ENCODE measurements at places on chromosomes 3 and 15. TPM values are rescaled to one million over a fixed set of nuclear protein-coding genes. Genes with fewer than 3 reads are reported as not detected.
A peak's percentile ranks its signal among the peaks of the same experiment; 100 is the strongest.

The BTLA gene
- total RNA-seq, result not detected

The SCAPER gene
- total RNA-seq, result 9.7 TPM

The HIGD2B gene
- not detected for total RNA-seq

The PCCB gene
- total RNA-seq, result 76.2 TPM

The MUSTN1 gene
- not detected for total RNA-seq

The CDHR4 gene
- not detected for total RNA-seq

The CHRD gene
- under 0.01 TPM for total RNA-seq

The ITIH1 gene
- total RNA-seq, result not detected

DNA sequence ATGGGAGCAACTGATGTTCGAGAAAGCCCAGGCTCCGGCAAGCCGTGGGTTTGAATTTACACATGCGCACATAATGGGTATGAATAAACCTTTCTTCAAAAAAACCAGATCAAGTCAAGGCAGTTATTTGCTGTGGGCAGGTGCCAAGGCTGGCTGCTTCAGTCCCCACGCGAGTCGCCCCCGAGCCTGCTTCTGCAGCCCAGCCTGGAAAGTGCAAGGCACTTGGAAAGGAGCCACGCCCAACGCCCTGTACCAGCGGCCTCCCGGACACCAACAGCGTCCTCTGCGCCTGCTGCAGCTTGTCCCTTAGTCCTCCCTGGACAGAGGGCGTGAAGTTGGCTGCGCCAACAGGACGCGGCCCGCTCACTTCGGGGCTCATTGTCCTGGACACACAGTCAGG, 68.9 kb downstream of the KLF15 start:
- no peak overlapping the region for H3K27ac ChIP-seq
- peaks cover 7% of the 10 kb centered on the region for H3K4me1 ChIP-seq
- H3K36me3 ChIP-seq, result no peaks in the 10 kb centered on the region
- peaks cover 9% of the 10 kb centered on the region for H3K27me3 ChIP-seq
- no peak overlapping the region for H3K4me3 ChIP-seq

GRCh38 chr3:57158813-57159738, 6.1 kb downstream of the IL17RD start:
- H3K4me1 ChIP-seq, result peaks cover 4% of the 10 kb centered on the region
- no peak overlapping the region for H3K4me3 ChIP-seq
- H3K36me3 ChIP-seq, result no peaks in the 10 kb centered on the region

DNA sequence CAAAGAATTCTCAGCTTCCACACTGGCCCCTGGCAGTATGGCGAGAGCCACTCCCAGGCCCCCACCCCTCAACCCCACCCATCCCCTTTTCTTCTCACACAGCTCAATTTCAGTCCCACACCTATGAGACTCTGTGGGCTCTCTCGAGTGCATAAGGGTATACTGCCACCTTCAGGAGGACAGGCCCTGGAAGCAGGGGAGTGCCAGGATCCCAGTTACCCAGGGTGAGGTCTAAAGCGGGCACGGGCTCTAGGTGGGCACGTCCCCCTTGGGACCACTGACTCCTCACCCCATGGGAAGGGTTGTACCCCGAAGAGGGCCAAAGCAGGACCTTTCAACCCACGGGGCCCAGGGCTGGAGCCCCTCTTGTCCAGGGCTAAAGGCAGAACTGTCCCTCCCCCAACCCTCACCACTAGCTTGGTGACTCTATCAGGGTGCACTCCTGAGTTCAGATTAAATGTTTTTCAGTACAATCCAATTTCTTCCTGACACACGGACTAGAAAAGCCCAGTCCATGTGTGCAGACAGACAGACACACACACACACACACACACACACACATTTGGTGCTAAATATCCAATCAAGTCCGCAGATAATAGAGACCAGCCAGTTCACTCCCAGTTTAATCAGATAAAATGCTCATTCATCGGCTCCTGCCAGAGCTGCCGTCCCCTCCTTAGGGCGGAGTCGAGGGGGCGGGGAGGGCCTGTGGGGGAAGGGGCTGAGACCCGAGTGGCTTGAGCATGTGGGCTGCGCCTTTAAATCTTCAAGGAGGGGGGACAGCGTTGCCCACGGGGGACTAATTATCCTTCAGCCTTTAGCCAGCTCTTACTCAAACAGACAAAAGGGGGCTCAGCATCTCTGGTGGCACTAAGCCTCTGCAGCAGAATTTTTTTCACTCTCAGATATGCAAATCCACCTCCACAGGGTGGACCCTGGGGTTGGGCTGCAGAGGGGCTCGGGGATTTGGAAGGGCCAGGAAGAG, 59.3 kb downstream of the CYP11A1 start:
- H3K27ac ChIP-seq, result no peak overlapping the region
- peak; percentile 52 for DNase-seq
- no peaks in the 10 kb centered on the region for H3K4me1 ChIP-seq
- no peak overlapping the region for H3K4me3 ChIP-seq

DNA sequence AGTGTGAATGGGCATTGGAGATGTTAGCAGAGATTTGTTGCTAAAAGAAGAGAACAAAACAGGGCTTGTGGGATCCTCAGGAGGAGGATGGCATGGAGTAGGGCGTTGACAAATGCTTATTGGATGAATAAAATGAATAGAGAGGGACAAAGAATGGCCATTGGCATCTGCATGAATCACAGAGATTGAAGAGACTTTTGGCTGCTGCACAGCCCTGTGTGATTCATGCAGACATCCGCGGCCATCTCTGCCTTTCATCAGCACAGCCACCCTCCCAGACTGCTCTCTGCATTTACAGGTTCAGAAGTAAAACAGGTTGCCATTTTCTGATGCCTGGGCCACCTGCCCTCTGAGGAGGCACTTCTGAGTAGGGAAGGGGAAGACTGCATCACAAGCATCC, 397.9 kb downstream of the EPHB1 start:
- H3K4me3 ChIP-seq, result no peak overlapping the region
- H3K36me3 ChIP-seq, result no peaks in the 10 kb centered on the region
- no peak for DNase-seq
- no peaks in the 10 kb centered on the region for H3K4me1 ChIP-seq

GRCh38 chr3:30458376-30459171, 147.8 kb upstream of the TGFBR2 start:
- no peaks in the 10 kb centered on the region for H3K27me3 ChIP-seq
- peaks cover 3% of the 10 kb centered on the region for H3K4me1 ChIP-seq
- H3K36me3 ChIP-seq, result no peaks in the 10 kb centered on the region
- no peak overlapping the region for H3K4me3 ChIP-seq
- no peak overlapping the region for H3K27ac ChIP-seq
- no peak for DNase-seq

DNA sequence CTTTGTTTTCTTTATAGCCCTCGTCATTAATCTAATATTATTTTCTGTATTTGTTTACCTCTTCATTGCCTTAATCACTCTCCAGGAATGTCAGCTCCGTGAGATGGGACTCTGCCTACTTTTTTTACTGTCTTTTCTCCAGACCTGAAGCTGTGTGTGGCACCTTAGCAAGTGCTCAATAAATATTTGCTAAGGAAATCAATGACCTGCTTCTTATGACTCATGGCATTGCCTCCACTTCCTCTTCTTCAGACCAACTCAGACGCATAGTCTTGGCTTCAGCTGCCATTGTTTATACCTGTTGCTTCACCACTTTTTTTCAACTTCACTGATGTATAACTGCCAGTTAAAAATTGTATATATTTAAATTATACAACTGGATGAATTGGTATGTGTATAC, 218.5 kb upstream of the CMC1 start:
- no peaks in the 10 kb centered on the region for H3K27me3 ChIP-seq
- no peak overlapping the region for H3K27ac ChIP-seq
- no peak overlapping the region for H3K4me3 ChIP-seq

DNA sequence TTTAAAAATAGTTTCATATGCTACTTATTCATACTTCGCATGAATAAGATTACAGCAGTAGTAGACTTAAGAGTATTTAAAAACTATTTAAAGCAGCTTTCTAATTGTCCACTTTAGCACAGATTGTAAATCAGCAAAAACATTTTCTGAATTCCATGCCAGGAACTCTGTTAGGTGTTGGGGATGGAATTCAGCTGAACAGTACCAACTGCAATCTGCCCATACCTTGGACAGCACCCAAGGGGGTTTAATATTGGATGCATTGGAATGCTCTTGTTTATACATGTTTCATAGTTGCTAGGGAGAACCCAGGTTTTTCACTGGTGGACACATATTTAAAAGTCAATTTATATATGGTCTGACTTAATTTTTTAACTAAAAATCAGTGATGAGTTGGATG, 74.8 kb downstream of the PPM1L start:
- no peaks in the 10 kb centered on the region for H3K27me3 ChIP-seq
- no peak overlapping the region for H3K27ac ChIP-seq
- H3K36me3 ChIP-seq, result no peaks in the 10 kb centered on the region
- DNase-seq, result no peak
- H3K4me3 ChIP-seq, result no peak overlapping the region

- no peaks in the 10 kb centered on the region for H3K36me3 ChIP-seq
Observed at GRCh38 chr15:83905556-83906273, 251.8 kb downstream of the ADAMTSL3 start.

DNA sequence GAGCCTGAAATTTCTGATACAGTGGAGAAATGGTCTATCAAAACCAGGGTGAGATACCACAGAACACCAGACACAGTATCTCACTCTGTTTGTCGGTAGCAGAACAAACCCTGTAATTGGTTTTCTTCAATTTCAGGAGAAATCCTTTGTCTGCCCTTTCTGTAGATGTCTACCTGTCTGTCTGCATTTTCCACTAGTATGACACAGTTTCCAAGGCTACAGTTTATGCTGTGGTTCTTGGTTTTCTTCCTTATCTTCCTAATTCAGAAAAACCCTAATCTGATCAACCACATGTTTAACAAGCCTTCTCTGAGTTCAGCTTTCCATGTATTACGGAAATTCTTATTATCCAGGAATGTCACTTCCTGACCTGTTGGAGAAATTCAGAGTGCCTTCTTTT, 70.8 kb downstream of the SCN11A start:
- peaks cover 4% of the 10 kb centered on the region for H3K4me1 ChIP-seq
- no peak overlapping the region for H3K4me3 ChIP-seq

GRCh38 chr3:133992381-133992780, 37.3 kb downstream of the SLCO2A1 start:
- H3K27me3 ChIP-seq, result peaks cover 1% of the 10 kb centered on the region
- no peak overlapping the region for H3K27ac ChIP-seq
- no peak overlapping the region for H3K4me3 ChIP-seq
- H3K4me1 ChIP-seq, result 0 out of 2 replicates have a peak, but pooled peaks cover 2% of the 10 kb centered on the region

DNA sequence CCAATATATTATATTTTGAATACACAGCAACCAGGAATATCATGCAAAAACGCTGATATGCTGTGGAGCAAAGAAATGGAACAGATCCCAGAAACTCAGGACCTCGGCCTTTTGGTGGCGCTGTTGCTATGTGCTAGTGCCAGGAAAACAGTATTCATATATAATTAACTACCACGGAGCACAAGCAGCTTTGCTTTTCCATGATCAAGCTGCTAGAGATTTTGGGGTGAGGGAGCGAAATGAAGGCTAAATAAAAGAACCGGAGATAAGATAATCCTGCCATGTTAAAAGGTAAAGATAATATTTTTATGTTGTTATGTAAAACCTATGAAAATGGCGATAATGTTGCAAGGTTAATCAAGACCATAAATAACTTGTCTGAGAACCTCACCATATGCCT, 157.7 kb upstream of the FAM3D start:
- H3K27me3 ChIP-seq, result no peaks in the 10 kb centered on the region
- H3K27ac ChIP-seq, result no peak overlapping the region
- peak; percentile 73 for DNase-seq
- H3K36me3 ChIP-seq, result no peaks in the 10 kb centered on the region

DNA sequence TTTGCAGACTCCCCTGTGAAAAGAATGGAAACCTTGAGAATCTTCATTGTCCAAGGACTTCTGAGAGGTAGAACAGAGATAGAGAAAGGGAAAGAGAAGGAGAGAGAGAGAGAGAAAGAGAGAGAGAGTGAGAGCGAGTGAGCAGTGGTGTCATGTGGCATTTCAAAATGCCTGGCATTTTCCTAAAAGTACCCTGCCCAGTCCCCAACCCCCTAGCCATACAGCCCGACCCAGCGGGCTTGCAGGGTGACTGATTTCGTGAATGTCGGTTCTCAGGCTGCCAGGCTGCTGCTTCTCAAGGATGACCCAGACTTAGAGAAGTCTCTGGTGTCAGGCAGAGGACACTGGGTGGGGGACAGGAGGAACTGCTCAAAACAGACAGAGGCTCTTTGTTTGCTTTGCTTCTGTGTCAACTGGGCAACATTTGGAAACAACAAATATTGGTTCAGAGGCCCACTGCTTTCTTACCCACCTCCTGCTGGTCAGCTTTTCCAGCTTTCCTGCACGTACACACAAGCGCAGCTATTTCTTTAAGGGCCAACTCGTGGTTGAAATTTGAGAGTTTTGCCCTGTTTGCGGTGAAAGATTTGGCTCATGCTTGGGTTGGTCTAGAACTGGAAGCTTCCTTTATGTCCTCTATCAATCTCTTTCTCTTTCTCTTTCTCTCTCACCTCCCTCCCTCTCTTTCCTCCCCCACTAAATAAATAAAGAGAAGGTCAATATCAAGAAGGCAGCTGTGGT, 3.7 kb upstream of the TF start:
- H3K4me3 ChIP-seq, result no peak overlapping the region
- no peaks in the 10 kb centered on the region for H3K4me1 ChIP-seq
- no peaks in the 10 kb centered on the region for H3K36me3 ChIP-seq
- peak; percentile 29 for DNase-seq

GRCh38 chr3:50304601-50305000, 1.2 kb upstream of the HYAL1 start:
- H3K27ac ChIP-seq, result no peak overlapping the region
- H3K27me3 ChIP-seq, result no peaks in the 10 kb centered on the region
- H3K36me3 ChIP-seq, result no peaks in the 10 kb centered on the region

GRCh38 chr3:159008401-159008800, 206.5 kb downstream of the MFSD1 start:
- H3K27me3 ChIP-seq, result no peaks in the 10 kb centered on the region
- H3K27ac ChIP-seq, result no peak overlapping the region
- DNase-seq, result no peak
- no peaks in the 10 kb centered on the region for H3K4me1 ChIP-seq
- H3K4me3 ChIP-seq, result no peak overlapping the region

DNA sequence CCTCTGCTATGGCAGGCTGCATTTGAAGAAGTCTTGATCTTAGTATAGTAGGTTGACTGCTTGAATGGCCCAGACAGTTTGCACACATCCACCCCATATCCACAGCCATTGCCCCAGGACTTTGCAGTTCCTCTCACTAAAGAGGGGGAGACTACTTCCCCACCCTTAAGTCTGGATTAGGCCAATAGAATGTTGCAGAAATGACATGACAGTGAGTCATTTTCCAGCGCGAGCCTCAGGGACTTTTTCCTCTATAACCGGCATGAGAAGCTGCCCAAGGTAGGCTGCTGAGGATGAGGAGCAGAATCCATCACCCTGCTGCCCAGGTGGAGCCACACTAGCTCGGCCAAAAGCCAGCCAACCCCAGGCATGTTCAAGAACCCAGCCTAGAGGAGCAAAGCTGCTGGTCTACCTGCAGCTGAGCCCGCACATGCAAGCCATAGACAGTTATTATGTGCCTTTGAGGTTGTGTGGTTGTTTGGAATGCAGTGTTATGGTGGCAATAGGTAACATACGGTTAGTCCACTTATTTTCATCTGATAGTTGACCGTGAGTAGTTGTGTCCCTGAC, 113.9 kb downstream of the TLE3 start:
- H3K27ac ChIP-seq, result no peak overlapping the region
- no peaks in the 10 kb centered on the region for H3K4me1 ChIP-seq
